HT-29 (cell line): ENCODE measurements at places on chromosomes 2 and 18.

DNA sequence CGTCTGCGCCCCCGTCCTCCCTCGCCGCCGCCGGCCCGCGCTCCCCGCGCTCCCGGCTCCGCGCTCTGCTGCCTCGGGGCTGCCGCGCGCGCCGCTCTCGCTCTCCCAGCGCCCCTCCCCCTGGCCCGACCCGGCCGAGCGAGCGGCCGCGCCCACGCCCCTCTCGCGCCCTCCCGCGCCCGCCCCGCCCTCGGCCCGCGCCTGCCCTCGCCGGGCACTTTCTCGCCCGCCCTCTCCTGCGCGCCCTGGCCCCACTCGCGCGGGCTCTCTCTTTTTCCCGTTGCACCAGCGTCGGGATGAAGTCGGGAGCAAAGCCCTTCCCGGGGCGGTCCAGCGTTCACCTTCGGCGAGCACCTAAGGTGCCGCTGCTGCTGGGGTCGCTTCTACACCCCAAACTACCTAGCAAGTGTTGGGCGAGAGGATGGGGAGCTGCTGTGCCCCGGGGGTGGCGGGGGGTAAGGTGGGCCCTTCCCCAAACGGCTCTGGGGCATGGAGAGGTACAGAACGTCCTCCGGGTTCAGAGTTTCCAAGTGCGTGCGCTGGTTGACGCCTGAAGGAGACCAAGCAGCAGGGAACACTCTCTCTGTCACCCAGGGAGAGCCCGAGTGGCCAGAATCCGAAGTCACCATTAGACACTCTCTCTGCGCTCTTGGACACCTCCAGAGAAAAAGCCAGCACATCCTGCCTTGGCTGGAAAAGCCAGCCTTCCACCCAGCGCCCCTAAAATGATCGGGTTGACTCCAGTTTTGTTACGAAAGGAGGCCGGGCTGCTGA lies at the start of gene COLEC12:
COLEC12 (minus strand) TSS at position 70 of the 774 bp plus-strand sequence. CDS start 187 bp downstream, outside the sequence.
- no peak for DNase-seq

- no peak for DNase-seq
These were observed 11.7 kb downstream of the LIMS2 start for GRCh38 chr2:127663566-127664064.

- no peak for DNase-seq
These were observed 77.8 kb downstream of the FAM161A start for GRCh38 chr2:61775956-61776570.

GRCh38 chr18:44153981-44154380 lies 526.7 kb upstream of the SETBP1 start:
- DNase-seq: no peak

- no peak for DNase-seq
These were observed 32.3 kb upstream of the GCG start for GRCh38 chr2:162184359-162184758.

GRCh38 chr2:39128919-39129391 lies 8.1 kb upstream of the SOS1 start:
- DNase-seq: no peak
